GOT3 (cell line): ENCODE measurements at places on chromosomes 11 and 22.

- DNase-seq, result no peak
Observed at GRCh38 chr22:29212743-29213142, 7.0 kb downstream of the EMID1 start.

DNA sequence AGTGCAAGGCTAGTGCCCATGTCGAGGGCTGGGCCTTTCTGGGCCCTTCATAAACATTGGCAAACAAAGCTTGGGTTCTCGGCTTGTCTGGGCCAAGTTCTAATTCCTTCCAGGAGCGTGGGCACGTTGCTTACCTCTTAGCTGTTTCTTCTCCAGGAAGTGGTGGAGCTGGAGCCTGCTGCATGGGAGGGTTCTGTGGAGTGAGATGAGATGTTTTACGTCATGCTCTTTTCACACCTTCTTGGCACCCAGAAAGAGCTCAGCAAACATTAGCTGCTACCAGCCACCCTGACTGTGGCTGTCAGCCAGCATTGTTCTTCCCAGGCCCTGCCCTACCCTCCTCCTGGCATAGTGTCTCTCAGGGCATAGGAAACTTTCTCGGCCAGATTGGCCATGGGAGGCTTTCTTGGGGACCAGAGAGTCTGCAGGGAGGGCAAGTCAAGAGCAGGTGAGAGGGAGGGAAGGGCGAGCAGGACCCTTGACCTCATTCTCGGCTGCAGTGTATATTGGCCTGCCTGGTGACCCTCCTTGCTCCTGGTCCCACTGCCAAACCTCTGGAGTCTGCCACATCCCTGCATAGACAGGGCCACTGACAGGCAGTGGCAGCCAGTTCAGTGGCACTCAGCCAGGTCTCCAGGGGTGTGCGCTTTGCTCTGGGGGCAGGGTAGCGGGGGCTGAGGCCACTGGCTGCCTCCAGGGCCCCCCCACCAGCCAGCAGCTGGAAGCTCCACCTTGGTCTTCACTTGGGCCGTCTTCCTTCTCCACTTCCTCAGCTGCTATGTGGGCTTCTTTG is 98.8 kb downstream of the BCR start:
- DNase-seq, result no peak

DNA sequence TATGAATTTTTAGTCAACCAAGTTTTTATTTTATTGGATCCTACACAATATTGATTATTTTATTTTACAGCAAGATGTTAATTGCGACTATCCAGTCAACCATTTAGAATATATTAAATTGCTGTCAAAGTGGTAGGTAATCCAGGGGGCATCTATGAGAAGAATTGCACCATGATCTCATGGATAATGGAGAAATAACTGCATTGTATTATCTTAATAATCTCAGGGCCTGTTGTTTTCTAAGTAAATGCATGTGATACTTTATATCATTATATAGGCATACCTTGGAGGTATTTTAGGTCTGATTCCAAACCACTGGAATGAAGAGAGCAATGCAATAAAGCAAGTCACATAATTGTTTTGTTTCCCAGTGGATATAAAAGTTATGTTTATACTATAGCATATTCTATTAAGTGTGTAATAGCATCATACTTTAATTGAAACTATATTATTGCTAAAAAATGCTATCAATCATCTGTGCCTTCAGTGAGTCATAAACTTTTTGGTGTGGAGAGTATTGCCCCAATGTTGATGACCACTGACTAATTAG is 595.4 kb upstream of the CHORDC1 start:
- DNase-seq, result no peak

- DNase-seq, result no peak
Observed at GRCh38 chr22:32158712-32159533, at the start of gene C22orf42. Gene C22orf42, minus strand, starts transcription at chr22:32159303. Its CDS starts 88 bp downstream, at chr22:32159215.

- DNase-seq, result no peak
Observed at GRCh38 chr11:69558519-69558941, 77.1 kb downstream of the LINC01488 start.

DNA sequence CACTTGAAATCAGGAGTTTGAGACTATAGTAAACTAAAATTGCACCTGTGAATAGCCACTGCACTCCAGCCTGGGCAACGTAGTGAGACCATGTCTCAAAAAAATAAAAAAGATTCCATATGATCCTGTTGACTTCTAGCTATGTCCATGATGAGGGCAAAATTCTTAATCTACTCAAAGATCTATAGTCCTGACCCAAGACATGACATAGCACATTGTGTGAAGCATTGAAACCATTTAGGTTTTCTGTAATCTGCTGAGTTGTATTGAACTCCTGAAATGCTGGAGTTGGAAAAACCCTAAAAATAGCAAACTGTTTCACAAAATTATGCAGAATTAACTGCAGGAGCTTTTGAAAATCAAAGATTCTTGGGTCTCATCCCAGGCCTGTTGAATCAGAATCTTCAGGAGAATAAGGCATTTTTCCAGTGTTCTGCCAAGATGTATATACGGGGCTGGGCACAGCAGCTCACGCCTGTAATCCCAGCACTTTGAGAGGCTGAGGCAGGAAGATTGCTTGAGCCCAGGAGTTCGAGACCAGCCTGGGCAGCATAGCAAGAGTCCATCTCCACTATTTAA is 29.8 kb upstream of the LDHA start:
- no peak for DNase-seq

- no peak for DNase-seq
Observed at GRCh38 chr11:84720706-84721402, 906.3 kb downstream of the DLG2 start.

DNA sequence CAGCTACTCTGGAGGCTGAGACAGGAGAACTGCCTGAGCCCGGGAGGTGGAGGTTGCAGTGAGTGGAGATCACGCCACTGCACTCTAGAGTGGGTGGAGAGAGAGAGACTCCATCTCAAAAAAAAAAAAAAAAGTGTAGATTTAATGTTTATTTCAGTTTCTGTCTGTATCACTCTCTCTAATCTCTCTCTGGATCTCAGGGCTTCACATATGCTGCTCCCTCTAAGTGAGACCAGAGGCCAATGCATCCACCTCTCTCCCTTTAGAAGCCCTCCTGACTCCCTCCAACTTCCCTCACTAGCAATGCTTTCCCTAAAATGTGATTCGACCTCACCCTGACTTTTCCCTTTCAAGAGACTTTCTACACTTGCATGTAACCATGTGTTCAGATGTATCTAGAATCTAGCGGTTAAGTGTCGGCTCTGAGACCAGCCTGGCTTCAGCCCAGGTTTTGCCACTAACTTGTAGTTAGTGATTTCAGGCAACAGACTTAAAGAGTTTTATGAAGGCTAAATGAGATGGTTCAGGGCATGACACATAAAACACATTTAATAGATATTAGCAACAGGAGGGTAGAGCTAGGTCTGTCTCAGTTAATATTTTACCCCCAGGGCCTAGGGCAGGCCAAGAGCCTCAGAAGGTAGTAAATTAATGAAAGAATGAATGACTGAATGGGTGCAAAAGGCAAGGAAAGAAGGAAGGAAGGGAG is 364.3 kb downstream of the LARGE1 start:
- no peak for DNase-seq

DNA sequence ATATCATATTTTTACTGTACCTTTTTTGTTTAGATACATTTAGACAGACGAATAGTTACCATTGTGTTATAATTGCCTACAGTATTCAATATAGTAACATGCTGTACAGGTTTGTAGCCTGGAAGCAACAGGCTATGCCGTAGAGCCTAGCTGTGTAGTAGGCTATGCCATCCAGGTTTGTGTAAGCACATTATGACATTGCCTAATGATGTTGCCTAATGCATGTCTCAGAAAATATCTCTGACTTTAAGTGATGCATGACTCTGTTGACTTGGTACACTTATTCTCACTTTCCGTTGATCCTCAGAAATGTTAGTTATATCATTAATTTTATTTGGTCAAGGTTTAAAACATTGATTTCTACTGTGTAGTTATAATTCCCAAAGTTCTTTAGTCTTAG is 39.9 kb downstream of the OR2AT4 start:
- no peak for DNase-seq

- no peak for DNase-seq
Observed at GRCh38 chr11:22582151-22582410, 43.5 kb downstream of the FANCF start.

DNA sequence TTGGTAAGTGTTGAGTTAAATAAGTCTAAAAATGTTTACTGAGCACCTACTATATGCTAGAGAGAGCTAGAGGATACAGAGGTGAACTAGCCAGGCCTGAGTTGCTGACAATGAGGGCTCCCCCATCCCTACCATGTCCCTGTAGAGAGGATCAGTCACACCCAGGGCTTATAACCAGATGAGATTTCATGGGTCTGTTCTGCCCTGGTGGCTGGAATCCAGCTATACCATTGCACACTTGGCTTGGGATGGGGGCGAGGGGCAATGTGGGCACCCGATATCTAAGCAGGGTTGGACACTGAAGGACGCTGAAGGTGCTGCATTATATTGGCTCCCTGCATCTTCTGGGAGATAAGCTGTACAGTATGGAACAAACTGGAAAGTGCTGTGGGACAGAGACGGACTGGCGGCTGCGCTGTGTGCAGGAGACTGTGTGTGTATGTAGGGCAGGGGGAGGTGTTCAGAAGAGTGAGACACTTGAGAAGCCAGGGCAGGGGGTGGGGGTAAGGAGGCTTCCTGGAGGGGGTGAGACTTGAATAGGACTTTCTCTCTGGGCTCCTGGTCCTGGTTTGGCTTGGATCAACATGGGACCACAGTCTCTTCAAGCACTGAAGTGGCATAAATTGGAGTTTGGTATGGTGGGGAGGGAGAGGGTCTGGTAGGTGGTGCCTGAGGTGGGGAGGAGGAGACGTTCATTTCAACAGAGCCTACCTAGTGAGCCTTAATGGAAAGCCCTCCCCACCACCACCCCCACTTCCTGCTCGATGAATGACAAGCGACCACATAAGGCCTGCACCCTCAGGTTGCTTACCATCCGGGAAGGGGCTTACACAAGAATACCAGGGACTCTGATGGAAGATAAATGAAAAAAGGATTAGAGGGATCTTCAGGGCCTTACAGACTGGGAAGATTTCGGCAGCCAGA is 1.8 kb downstream of the CD82 start:
- DNase-seq, result no peak

DNA sequence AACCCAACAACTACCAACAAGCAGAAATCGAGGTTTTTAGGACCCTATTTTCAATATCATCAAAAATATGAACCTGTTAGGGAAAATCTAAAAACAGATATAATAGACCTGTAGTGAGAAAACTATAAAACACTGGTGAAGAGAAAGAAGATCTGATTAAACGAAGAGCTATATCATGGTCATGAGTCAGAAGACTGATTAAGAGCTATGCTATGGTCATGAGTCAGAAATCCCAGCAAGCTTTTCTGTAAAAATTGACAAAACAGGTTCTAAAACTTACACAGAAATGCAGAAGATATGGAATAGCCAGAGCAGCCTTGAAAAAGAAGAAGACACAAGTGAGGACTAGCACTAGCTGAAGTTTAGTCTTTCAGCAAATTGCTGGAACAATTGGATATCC is 345.0 kb downstream of the TBC1D22A start:
- DNase-seq, result no peak

DNA sequence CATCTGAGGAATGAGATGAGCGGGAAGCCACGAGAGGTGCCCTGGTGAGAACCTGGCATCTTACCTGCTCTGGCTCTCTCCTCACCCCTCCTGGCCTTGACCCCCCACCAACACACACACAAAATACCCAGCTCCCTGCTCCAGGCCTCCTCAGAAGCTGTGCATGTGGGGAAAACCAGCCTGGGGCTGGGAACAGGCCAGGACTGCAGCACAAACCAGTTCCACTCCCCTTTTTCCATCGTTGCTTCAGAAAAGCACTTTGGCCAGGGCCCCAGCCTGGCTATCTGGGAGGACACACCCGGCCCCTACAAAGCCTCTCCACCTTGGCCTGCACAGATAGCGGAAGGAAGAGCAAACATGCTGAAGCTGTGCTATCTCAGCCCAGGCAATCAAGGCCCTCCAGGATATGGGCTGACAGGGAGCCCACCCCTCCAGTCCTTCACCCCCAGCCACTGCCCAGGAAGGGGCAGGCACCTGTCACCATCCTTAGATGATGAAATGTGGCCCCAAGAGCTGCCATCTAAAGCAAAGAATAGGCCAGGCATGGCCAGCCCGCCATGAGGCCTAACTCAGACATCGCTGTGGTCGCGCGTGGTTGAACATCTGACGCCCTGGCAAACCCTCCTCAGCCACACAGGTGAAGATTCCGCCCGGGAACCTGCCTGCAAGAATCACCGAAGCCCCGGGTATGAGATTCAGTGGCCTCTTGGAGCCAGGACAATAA is 35.4 kb downstream of the PISD start:
- no peak for DNase-seq

- no peak for DNase-seq
Observed at GRCh38 chr11:7604331-7604955, 68.9 kb downstream of the CYB5R2 start.

DNA sequence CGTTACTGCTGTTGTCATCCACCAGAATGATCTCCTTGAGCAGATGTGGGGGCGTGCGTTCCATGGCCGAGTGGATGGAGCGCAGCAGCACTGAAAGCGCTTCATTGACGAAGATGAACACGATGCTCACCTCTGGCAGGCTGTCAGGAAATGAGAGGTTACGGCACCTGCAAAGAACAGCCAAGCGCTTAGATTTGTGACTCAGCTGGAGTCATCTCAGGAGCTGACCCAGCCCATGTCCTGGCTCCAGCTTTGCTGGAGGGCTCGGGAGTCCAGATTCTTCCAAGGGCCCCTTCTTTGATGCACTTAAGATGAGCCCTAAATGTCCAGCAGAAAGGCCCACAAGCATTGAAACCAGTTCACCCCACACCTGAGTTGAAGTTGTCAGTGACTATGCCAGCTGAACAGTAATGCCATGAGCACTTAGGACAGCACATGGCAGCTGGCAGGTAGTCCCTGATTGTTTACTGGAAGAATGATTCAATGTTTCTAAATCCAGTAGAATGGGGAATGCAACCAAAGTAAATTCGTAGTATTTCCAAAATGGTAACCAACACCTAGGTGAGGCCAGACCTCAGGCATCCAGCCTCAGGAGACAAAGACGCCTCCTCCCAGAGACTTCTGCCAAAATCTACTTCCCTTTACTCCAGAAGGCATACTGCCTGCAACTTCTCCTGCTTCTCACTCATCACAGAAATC is 79.7 kb upstream of the CSNK2A3 start:
- no peak for DNase-seq

- DNase-seq, result no peak
Observed at GRCh38 chr11:32333320-32333991, 101.9 kb downstream of the WT1 start.

- no peak for DNase-seq
Observed at GRCh38 chr11:93524858-93525257, 18.3 kb downstream of the SMCO4 start.

DNA sequence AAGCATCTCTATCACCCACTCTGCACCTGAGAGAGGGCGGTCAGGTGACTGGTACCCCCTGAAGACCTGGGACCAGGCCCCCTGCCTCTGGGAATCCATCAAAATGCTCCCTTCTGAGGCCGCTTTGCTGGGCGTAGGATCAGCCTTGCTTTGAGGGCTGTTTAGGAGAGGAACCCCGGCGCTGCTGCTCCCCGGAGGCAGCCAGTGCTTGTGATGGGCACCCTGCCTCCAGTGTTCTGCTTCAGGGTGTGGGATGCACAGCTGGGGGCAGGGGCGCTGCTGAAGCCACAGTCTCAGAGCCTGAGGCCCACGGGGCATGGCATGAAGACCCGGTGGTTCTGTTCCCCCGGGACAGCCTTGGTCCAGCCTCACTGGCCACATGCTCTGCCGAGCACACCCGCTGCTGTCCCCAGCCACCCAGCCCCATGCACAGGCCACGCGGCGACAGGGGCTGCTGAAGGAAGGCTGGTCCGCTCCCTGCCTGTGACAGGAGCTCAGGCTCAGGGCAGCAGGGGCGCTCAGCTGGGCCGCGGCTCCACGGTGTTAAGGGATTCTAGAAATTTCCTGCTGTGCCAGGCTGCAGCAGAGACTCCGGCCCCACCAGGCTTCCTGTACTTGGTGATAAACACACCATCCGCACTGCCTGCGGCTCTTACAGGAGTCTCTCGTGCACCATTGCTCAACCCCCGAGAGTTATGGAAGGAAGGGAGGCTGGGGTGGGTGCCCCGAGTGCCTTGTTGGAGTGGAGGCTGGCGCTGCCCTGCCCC is 91.0 kb downstream of the KCNQ1 start:
- no peak for DNase-seq
